ENCODE measurements at places on chromosomes 4 and X.

DNA sequence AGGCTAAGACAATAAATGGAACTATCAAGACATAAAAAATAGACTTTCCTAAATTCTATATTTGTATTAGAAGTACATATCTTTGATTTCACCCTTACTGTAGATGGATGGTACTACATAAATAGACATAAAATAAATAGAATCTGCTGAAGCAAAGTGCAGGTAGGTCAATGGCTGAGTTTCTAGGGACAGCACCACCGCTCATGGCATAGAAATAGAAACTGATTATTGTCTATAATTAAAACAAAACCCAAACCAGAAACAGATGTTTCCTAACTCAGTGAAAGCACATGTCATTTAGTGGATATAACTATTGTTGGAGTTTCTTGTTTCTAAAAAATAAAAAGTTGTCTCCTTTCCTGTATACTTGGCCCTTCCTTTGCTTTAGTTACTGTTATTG lies 387.3 kb upstream of the ADGRL3 start:
- DNase-seq, result no peak

DNA sequence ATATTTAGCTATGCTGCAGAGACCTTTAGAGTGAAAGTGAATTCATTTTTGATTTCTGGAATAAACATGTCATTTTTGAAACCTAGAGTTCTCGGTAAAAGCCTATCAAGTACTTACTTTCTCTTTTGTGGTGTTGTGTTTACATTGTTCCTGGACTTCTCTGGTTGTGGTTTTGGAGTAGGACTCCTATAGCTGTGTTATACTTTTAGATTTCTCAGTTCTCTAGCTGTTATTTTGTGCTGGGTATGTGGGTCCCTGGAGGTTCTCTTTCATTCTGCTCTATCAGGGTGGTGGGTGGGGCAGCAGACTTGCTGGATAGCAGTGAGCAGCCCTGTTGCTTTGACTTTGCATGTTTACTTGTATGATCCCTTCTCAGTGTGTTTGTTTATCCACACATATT lies 25.6 kb upstream of the MSMO1 start:
- no peak for DNase-seq

- no peak for DNase-seq
Measured at GRCh38 chr4:38132843-38133662, 172.9 kb downstream of the PTTG2 start.

GRCh38 chrX:124358800-124359383 lies 12.5 kb downstream of the SH2D1A start:
- no peak for DNase-seq

DNA sequence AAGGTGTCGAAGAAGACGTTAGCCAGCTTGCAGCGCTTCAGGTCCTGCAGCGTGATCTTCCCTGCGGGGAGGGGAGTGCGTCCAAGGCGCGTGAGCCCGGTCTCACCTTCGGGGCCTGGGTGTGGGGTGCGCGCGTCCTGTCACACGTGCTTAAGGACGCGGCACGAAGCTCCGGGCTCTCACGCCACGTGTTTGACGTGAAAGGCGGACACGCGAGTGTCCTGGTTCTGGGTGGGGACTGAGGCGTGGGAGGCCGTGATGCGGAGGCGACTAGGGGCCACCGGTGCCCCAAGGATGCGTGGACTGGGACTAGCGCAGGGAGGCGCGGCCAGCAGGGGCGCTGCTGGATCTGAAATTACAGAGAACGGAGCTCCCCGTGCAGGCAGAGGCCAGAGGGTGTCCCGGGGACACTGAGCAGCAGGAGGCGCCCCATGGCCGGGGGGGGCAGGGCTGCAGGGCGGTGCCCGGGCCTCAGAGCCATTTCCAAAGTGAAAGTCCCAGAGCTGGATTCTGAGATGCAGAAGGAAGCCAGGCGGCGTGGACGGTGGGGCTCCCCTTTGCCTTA lies 20.3 kb upstream of the GTPBP6 start:
- DNase-seq, result no peak

DNA sequence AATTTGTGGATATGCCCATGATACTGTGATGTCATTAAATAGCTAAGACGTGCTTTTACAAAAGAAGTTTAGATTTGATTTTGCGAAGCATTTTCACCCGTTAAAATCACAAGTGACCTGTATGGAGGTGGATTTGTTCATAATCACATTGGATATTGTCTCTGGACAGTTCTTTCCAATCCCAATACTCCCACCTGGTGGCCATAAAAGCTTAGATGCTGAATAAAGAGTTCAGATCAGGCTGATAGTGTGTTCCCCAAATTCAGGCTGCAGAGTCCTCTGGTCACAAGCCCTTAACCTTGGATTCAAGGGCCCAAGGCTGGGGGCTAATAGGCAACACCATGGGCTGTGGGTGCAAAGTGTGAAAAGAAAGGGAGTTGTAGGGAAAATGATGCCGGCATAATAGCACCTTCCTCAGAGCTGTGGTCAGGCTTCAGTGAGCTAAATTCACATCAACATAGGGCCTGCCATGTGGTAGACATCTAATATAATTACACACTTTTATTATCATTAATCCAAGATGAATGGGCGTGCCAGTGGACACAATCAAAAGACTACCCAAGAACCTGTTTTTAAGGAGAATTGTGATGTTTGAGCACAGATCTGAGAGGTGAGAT lies 28.1 kb downstream of the SMIM43 start:
- DNase-seq, result no peak

Data from stimulated activated CD8-positive, alpha-beta memory T cell treated with anti-CD3 and anti-CD28 coated beads, Interleukin-4, amount 100 ng/mL, for 1 hour (primary cell).